Fibroblast of mammary gland (primary cell): ENCODE measurements at places on chromosomes 1 and 21.

GRCh38 chr1:160746836-160747500 lies 7.9 kb downstream of the SLAMF7 start:
- DNase-seq: no peak

- DNase-seq: peak; percentile 94
Observed at GRCh38 chr1:23393706-23394105, 24.1 kb upstream of the ZNF436 start.

- no peak for DNase-seq
Observed at GRCh38 chr1:242784084-242784483, 259.6 kb upstream of the PLD5 start.

DNA sequence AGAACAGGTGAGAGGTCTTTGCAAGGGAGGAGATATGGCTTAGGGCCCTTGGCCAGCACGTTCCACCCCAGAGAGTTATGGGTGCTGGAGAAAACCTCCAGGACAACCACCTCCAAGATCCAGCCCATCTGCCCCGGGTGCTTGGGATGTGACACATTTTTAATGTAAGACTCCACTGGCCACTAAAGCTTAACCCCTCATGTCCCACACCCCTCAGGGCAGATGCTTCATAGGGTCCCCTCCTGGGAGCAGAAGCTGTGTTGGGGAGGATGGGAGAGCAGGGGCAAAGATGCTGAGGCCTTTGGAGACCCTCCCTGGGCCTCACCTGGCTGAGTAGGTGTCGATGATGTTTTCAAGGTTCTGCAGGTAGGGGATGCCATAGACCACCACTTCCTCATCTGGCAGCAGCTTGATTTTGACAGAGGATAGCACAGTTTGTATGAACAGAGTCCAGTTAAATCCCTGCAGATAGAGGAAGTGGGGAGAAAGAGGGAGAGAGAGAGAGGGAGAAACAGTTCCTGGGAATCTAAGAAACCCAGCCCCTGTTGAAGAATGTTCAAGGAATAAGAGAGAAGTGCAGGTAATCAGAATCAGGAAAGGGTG lies 11.9 kb downstream of the PRXL2B start:
- no peak for DNase-seq

- no peak for DNase-seq
Observed at GRCh38 chr1:101216623-101217022, 20.2 kb upstream of the S1PR1 start.

- DNase-seq: no peak
Observed at GRCh38 chr1:10007169-10007568, 10.1 kb downstream of the RBP7 start.

DNA sequence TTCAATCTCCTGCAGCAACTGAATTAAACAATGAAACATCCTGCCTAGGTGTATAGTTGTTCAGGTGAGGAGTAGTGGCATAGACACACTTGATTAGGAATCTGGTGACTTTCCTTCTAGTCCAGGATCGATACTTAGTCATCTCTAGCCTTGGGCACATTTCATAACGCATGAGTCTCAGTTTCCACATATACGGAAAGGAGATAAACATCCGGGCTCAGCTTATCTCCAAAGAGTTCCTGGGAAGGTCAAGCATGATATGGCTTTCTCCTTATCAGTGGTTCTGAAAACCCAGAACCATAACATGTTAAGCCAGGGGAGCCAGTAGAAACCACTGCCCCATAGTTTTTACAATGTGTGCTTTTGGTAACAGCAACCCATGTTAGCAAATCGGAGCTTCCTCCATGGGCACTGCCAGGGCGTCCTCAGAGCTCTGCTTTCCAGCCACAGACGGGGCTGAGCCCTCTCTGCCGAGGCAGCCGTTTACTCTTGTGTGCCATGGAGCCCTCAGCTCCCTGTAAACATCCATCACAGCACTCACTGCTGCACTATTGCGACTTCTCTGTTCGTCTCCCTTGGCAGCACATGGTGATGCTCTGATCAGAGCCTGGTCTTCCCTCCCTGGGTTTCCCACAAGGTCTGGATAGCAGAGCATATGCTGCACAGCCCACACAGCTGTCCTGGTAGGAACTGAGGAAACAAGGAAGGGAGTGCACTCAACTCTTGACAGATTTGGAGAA lies 34.6 kb downstream of the RUNX1 start:
- DNase-seq: no peak
